Right cardiac atrium (tissue), 5 donors: ENCODE measurements at places on chromosomes 13 and 19.

GRCh38 chr19:45816236-45817009 lies 1.3 kb upstream of the RSPH6A start:
- peak; percentile 56 for DNase-seq

DNA sequence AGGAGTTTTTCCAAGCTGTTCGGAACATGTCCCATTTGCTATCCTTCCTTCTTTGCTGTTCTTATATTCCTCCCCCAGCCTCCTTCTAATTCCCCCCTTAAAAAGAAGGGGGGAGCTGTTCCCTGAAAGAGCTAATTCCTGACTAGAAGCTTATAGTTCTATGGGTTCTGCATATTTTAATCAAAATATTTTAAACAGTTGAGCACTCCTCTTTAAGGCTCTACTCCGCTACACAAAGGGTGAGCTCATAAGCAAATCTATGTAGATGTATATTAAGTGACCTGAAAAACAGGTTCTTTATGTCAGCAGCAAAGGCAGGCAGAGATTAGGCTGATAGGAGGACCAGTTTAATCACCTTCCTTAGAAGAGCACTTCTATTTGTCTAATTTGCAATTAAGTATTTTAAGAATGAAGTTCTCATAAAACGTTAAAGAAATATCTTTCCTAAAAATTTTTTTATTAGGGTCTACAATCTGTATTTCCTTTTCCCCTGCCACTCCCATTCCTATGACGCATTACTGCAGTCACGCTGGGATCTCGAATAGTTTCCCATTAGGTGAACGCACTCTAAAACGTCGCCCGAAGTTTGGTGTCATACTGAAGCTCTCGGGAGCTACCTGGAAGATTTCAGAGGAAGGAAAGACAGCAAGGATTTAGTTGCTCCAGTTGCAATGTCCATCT lies 5.2 kb downstream of the EFNB2 start:
- DNase-seq: no peak

GRCh38 chr19:12778017-12778904 lies 2.9 kb upstream of the HOOK2 start:
- peak; percentile 85 for DNase-seq

DNA sequence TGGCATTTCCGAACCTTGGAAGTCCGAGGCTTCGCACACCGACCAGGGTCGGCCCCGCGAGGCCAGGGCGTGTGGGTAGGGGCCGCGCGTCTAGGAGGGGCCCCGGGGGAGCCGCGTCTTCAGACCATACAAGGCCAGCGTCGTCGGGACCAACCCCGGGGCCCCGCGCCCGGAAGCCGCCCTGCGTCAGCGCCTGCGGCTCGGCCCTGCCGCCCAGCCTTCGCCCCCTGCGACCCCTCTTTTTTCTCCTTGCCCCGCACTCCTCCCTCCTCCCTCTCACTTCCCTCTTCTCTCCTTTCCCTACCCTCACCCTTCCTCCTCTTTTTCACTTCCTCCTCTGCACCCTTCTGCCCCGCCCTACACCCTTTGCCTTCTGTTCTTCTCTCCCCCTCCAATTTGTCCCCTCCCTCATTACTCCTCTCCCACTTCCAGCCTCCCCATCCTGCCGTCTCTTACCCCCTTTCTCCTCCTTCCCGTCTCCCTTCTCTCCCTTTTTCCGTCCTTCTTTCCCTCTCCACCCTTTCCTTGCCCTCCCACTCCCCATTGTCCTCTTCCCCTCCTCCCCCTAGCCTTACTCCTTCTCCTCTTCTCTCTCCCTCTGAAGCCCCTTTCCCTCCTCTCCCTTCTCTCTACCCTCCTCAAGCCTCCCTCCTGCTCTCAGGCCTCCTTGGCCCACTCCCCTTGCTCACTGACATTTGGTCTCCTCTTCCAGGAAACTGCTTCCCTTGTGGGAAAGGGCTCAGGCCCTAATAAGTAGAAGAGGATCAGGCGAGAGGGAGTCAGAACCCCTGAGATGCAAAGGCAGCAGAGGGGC lies 2.2 kb upstream of the PLEKHG2 start:
- DNase-seq: peak; percentile 95

GRCh38 chr13:38888309-38888708 lies 102.3 kb downstream of the STOML3 start:
- DNase-seq: no peak

DNA sequence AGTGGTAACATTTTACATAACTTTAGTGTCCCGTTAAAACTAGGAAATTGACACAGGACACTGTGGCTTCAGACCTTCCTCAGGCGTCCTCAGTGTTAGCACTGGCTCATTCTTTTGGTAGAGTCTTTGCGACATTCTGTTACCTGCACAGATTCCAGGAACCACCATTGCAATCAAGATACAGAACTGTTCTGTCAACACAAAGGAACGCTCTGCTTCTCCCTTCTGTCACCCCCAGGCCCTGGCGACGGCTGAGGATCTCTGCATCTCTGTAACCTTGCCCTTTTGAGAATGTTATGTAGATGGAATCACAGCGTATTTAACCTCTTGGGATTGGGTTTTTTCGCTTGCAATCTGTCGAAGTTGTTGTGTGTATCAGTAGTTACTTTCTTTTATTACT lies 22.6 kb downstream of the KDM4B start:
- DNase-seq: peak; percentile 10

- no peak for DNase-seq
These were observed 75.0 kb upstream of the OXGR1 start for GRCh38 chr13:97069050-97069815.

DNA sequence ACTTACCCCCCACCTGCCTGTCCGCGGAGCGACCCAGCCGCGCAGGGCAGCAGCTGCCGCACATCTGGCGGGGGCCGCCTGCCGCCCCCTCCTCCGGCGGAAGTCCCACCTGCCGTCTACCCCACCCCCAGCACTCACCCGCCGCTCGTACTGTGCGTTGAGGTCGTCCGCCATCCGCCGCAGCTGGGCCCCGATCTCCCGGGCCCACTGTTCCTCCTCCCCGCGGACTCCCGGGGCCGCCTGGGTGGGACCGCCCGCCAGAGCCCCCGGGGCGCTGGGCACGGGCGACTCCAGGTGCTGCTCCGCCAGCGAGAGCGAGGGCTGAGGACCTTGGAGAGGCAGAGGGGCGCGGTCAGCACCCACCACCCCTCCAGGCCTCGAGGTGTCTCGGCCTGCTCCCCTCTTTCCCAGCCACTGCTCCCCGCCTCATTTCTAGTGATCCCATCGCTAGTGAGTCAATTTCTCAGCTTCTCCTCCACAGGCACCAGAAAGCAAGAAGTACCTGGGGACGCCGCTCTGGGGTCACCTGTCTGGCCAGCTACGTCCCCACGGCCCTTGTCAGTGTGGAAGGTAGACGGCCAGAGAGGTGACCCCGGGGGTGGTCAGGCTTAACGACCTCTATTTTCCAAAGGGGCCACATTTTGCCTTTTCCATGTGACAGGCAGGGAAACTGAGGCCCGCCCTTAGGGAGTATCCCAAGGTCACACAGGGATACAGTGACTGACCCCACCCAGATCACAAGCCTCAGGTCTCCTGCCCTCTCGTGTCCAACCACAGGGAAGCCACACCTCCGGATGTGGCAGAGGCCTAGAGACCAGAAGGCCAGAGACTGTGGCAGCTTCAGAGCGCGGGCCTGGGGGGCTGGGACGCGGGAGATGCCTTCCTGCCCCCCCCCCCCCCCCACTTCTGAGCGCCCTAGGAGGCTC lies 4.3 kb downstream of the BBC3 start:
- DNase-seq: peak; percentile 90

DNA sequence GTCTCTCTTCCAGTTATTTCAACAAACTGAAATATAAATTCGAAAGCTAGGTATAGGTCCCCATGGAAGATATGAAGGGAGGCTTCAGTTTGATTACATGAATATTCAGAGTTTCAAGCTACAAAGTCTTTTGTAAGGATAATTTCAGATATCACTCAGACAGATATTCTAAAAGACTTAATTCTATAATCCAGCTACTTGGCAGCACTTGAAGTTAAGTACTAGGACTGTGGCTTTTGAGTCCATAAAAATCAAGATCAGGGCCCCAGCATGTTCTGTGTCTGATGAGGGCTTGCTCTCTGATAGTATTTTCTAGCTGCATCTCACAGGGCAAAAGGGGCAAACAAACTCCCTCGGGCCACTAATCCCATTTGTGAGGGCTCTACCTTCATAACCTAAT lies 160.6 kb upstream of the IRS2 start:
- DNase-seq: no peak

GRCh38 chr19:39129116-39129515 lies 3.5 kb downstream of the PAK4 start:
- DNase-seq: no peak

DNA sequence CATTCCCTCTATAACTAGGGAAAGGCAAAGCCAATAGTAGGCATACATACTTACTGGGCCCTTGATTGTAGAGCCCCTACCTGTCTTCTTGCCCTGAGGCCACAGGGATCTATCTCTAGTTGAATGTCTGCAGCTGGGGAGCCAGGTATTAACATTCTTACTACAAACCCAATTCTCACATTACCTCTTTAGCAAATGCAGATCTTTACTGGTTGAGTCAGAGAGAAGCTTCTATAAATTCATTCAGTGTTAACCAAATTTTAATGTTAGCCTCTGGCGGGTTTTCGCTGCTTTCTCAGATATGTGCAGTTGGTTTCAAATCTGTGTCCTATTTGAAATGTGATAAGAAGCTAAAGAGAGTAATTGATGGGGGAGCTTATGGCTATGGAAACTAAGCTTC lies 43.2 kb downstream of the SERTM1 start:
- no peak for DNase-seq

GRCh38 chr13:98842070-98842469 lies 89.6 kb upstream of the SLC15A1 start:
- DNase-seq: no peak

DNA sequence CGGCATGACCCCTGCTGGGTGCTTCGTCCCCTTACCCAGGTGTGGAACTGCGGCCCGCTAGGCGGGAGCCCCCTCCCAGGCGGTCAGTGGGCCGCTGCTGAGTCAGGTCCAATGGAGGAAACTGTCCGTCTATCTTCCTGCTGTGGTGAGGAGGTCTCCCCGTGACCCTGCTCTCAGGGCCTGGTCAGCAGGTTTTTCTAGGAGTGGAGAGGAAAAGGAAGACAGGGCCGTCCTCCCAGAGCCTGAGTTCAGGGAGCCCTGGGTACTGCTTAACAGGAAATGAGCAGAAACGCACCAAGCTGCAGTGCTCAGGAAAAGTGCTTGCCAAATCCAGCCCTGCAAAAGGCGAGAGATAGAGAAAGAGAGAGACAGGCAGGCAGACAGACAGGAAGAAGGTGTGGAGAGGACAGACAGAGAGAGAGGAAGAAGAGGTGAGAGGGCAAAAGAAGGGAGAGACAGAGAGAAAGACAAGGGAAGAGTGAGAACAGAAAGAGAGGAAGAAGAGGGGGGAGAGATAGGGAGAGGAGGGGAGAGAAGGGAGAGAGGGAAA lies 10.3 kb downstream of the SH3GL1 start:
- peak; percentile 75 for DNase-seq

GRCh38 chr19:13899912-13900584 lies 5.9 kb downstream of the BRME1 start:
- no peak for DNase-seq

DNA sequence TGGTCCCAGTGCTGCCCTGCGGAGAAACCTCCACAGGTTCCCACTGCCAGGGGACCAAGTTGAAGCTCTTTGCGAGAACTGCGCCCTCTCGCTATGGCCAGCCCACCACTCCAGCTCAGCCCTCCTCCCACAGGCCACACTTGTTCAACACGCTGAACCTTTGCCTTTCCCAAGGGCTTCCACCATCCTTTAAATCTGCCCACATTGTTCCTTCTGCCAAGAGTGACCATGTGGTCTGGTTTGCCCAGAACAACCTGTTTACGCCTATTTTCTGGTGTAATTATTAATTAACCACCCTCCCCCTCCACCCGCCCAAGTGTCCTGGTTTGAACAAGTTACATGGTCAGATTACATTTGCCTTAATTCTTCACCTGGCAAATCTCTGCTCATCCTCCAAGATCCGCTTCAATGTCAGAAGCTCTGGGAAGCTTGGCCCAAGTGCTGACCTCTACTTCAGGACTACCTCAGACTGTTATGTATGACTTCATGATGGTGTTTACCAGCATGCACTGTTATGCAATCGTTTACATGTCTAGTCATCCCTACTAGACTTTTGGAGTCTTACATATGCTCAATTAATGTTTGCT lies 12.0 kb upstream of the USP12 start:
- DNase-seq: no peak

- DNase-seq: no peak
These were observed 524.7 kb downstream of the MYO16 start for GRCh38 chr13:109154146-109154545.

DNA sequence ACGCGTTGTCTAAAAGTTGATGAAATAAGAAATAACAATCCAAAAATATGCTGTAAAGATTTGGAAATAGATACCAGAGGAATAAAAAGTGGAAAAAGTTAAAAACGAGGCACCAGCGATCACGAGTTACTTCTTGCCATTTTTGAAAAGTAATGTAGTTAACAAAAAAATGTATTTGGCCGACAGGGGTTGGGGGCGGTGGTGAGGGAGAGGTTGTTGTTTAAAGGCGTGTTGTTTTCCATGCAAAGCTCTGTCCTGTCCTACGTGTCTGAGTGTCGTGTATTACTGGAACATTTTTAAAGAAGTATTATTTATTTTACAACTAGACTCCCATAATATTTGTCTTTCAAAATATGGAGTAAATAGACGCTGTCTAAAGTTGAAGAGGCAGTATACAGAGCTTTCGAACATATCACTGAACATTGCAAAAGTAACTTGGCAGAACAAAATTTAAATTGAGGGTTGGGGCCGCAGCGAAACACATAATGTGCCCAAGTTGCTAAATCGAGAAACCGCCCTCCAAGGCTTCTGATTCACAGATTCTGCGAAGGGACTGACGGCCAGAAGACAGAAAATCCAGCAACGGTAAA lies 823 bp downstream of the FBXO17 start:
- no peak for DNase-seq

- peak; percentile 85 for DNase-seq
These were observed 371.9 kb downstream of the KCNRG start for GRCh38 chr13:50387051-50387581.

GRCh38 chr13:111287201-111287600 lies 33.2 kb upstream of the TEX29 start:
- no peak for DNase-seq

DNA sequence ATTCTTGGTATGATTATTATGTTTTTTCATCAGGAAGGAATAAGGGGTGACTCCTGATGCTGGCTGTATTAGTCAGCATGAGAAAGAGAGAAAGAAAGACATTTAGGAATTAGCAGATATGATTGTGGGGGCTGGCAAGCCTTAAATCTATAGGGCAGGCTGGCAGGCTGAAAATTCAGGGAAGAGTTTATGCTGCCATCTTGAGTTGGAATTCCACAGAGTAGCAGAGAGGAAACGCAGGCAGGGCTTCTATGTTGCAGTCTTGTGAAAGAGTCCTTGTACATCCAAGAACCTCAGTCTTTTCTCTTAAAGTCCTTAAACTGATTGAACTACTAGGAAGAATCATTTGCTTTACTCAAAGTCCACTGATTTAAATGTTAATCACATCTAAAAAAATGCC lies 262.7 kb upstream of the SLC10A2 start:
- no peak for DNase-seq

DNA sequence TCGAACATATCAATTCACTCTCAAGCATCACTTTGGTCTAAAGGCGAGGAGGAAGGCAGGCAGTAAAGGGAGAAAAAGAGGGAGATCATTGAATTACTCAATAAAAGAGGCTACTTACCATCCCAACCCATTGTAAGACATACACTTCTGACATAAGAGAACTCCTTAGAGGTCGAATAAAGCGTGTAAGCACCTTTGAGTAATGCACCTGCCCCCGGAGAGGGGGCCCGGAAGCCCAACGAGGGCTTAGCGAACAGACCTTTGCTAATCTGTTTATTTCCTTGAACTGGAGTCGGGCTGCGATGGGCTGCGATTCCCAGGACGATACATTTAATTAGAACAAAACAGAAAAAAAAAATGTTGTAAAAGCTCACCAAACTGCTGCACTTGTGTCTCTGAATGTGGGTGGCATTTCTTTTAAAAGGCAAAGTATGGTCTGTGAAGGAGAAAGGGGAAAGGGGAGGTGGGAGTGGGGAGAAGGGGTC lies 3.0 kb downstream of the ZC3H4 start:
- no peak for DNase-seq
